Activated CD4-positive, alpha-beta T cell treated with anti-CD3 and anti-CD28 coated beads, Interleukin-2, amount 10 ng/mL, durations not matched to agents 24 days and 14 days (primary cell): ENCODE measurements at places on chromosomes 11 and 22. TPM values are rescaled to one million over a fixed set of nuclear protein-coding genes. Genes with fewer than 3 reads are reported as not detected.

TYMP gene
- 62.1 and 63.0 TPM in 2 replicates for total RNA-seq

OR4C13 gene
- not detected in 2 replicates for total RNA-seq

ANKRD42 gene
- 4.0 and 4.1 TPM in 2 replicates for total RNA-seq

FAM76B gene
- 39.1 and 43.0 TPM in 2 replicates for total RNA-seq

TENM4 gene
- total RNA-seq, result not detected in 2 replicates

ASPHD2 gene
- total RNA-seq, result 19.4 and 20.7 TPM in 2 replicates

SAA4 gene
- not detected in 2 replicates for total RNA-seq

TRMT112 gene
- total RNA-seq, result 319 and 320 TPM in 2 replicates

OR8D1 gene
- total RNA-seq, result not detected in 2 replicates

NR1H3 gene
- total RNA-seq, result 7.6 and 15.4 TPM in 2 replicates

LUZP2 gene
- not detected in 2 replicates for total RNA-seq

MRGPRX4 gene
- total RNA-seq, result not detected in 2 replicates

LMNTD2 gene
- total RNA-seq, result 0.47 and 1.1 TPM in 2 replicates

KRTAP5-1 gene
- not detected in 2 replicates for total RNA-seq

APOBEC3G gene
- total RNA-seq, result 47.2 and 48.5 TPM in 2 replicates

OR2AG2 gene
- total RNA-seq, result 0.62 and 0.70 TPM in 2 replicates

DNA sequence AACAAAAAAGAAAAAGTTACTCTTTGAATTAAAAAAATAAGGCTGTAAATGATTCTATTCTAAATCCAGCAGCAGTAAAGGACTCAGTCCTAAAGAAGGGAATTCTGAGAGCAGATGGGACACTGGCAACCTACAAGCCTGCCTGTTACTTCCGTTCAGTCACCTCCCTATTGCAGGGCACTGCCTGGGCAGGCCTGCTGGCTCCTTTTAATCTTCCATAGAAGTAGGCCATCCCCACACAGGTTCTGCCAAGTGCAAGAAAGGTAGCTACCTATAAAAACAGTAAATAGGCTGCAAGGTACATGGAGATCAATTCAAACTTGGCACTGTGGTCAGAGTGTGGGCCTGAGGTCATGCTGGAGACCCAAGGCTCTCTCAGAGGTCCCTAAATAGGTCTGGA, 136.4 kb downstream of the TRIM44 start:
- DNase-seq, result no peak

DNA sequence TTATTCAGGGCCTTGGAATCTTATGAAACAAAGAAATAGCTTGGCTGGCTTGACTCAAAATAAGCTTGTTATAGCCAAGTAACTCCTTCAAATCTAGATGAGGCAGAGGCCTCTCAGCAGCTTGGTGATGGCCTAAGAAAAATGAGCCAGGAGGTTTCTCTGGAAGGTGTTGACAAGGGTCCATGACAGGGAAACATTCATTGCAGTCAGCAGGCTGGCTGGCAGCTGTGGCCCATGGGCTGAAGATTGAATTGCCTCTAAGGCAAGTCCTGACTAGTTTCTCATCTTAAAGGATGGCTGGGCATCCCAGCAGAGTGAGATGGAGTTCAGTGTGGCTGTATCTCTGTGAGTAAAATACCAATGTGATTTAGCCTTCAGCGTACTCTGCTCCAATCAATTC, 441.0 kb downstream of the NELL1 start:
- DNase-seq, result no peak

DNA sequence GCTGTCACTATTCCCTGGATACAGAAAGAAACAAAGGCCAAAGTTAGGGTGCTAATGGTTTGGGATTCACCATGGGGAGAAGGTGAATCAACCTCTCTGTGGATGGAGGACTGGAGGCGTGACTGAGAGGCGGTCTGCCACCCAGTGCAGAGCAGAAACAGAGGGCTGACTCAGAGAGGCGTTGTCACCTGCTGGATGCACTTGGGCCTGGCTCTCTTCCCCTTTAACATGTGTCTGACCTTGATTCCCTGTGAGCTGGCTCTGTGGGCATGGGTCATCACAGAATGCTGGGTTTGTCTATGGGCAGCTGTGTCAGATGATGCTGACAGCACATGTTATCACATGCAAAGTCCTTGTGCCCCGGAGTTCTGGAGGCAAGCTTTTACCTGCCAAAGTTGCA, 75.9 kb downstream of the LDLRAD3 start:
- DNase-seq, result no peak

GRCh38 chr11:911890-912219, 1.2 kb upstream of the CHID1 start:
- no peak for DNase-seq

DNA sequence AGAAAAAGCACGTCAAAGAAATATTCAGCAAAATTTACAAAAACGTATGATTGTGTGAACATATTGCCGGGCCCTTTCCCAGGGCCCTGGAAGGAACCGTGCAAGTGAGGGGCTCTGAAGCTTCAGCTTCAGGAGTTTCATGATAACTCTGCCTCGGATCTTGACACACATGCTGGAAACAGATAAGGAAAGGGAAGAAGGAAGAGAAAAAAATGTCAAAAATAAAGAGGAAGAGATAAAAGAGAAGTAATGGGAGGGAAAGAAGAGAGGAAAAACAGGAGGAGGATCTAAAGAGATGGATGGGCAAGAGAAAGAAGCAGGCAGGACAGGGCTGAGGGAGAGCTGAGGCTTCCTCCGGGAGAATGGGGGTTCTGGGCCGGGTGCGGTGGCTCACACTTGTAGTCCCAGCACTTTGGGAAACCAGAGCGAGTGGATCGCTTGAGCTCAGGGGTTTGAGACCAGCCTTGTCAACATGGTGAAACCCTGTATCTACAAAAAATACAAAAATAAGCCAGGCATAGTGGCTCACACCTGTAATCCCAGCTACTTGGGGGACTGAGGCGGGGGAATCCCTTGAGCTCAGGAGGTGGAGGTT, 2.7 kb upstream of the TMPRSS4 start:
- DNase-seq, result no peak

DNA sequence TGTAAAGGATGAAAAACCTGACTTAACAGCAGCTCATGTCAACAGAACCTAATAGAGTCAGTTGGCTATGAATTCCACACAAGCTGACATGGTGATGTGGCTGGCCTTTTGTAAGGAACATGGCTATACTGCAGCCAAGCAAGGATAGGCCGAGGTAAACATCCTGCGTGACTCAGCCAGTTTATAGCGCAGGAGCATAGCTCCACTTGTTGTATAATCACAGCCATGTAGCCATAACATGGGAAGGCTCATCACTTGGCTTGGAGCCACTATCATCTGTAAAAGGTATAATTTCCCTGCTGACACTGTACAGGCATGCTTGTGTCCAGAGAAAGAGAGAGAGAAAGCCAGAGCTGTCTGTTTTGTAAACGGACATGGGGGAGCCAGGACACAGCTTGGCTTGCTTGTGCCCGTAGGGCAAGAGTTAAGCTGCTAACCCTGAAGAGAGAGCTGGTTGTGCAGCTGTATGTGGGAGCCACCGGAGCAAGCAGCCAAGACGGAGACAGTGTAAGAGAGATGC, 104.4 kb upstream of the PLET1 start:
- no peak for DNase-seq

DNA sequence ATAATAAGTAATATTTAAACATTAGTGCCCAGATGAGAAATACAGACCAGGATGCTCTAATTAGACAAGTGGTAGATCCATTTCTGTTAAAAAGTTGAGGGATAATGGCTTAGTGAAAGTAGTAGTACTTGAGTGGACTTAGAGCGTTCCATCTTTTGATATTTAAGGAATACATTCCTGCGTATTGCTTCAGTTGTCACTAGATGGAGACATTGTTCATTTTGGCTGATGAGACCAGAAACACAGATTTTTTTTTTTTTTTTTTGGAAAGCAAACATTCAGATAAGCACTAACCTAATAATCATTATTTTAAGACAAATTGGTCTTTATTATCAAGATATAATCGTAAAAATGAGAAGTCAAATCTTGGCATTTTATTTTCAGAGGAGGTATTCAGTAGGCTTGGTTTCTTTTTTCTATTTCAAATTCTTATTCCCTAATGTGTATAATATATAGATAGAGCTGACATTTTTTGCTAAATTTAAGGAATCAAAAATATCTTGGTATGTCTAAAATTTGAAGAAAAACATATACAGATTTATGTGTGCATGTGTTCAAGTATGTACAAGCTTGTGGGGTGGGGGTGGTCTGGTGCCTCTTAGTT, 92.9 kb downstream of the DYNC2H1 start:
- DNase-seq, result no peak

GRCh38 chr11:68135161-68135560, 14.0 kb upstream of the CHKA start:
- DNase-seq, result no peak

GRCh38 chr11:75725547-75726320, 8.1 kb downstream of the MOGAT2 start:
- DNase-seq, result no peak

- DNase-seq, result no peak
Observed at GRCh38 chr22:38406617-38407016, 48.4 kb downstream of the KCNJ4 start.

DNA sequence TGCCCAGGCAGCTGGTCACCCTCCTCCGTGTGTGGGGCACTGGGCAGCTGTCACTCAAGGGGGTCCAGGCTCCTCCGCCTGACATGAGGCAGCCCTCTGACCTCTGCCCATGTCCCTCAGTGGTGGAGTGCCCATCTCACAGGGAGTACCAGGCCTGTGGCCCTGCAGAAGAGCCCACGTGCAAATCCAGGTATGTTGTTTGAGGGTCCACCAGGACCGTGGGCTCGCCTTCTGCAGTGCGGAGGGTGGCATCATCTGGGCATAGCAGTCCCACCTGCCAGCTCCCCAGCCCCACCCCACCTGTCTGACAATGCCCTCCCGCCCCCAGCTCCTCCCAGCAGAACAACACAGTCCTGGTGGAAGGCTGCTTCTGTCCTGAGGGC, 30.5 kb downstream of the MUC2 start:
- no peak for DNase-seq

DNA sequence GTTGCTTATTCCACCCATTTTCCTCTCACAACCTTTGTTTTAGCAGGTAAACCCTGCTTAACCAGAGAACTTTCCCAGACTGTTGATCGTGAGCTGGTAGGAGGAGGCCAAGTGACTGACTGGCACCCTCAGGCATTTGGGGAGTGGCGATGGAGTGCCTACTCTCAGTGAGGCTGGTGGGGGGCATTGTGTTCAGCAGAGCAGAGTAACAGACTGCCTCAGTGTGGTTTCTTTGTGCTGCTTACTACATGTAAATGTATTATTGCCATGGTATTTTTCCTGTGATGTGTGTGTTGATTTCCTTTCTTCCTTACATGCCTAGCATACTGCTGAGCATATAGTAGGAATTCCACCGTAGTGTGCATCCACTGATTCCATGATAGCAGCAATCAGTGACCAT, 2.6 kb downstream of the MARK2 start:
- no peak for DNase-seq

- no peak for DNase-seq
Observed at GRCh38 chr11:4496557-4497248, 14.3 kb downstream of the OR52K1 start.

- peak; percentile 73 for DNase-seq
Observed at GRCh38 chr11:66071381-66071801, 1.3 kb downstream of the PACS1 start.

- no peak for DNase-seq
Observed at GRCh38 chr11:75554258-75555022, 7.6 kb upstream of the SERPINH1 start.

DNA sequence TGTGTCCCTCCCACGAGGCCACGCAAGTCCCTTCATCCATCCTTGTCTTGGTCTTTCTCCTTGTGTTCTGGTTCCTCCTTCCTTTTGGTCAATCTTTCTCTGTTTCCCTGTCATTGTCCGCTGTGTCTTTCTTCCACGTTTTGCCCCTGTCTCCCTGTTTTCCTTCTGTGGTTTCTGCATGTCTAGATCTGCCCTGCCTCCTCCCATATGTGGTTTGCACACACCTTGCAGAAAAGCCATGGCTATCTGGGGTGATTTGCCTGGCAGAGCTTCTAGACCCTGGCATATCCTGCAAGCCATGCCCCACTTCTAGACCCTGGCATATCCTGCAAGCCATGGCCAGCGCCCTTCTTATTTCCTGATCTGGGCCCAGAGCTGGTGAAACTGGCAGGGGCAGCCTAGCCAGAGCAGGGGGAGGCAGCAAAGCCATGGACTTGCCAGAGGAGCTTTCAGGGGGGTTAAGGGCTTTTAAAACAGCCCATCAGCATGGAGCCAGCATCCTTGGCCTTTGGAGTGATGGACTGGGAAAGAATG, 131.6 kb upstream of the NECTIN1 start:
- no peak for DNase-seq

- DNase-seq, result no peak
Observed at GRCh38 chr11:11980200-11980599, 28.2 kb downstream of the DKK3 start.

GRCh38 chr22:49934160-49934890, 15.9 kb downstream of the CRELD2 start:
- DNase-seq, result peak; percentile 78

DNA sequence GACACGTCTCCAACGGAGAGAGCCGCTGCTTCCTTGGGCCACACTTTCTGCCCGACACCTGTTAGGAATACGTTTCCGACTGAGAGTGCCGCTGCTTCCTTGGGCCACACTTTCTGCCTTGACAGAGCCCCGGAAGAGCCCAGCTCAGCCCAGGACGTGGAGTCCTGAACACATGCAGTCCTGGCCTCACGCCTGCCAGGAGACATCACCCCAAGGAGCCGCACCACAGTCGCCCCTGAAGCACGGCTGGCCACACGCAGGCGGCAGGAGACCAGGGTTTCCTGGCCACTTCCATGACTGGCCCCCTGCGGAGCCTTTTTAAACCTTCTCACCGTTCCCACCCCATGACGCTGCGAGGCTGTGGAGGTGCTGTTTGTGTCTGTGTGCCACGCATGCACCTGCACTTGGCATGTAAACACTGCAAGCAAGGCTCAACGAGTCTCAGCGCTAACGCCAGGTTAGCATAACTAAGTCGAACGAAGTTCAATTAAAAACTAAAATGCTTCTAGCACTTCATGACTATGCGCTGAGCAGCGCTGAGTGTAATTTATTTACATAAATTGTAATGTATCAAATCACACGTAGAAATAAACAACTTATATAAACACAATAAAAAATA, 8.8 kb downstream of the TOLLIP start:
- DNase-seq, result no peak

DNA sequence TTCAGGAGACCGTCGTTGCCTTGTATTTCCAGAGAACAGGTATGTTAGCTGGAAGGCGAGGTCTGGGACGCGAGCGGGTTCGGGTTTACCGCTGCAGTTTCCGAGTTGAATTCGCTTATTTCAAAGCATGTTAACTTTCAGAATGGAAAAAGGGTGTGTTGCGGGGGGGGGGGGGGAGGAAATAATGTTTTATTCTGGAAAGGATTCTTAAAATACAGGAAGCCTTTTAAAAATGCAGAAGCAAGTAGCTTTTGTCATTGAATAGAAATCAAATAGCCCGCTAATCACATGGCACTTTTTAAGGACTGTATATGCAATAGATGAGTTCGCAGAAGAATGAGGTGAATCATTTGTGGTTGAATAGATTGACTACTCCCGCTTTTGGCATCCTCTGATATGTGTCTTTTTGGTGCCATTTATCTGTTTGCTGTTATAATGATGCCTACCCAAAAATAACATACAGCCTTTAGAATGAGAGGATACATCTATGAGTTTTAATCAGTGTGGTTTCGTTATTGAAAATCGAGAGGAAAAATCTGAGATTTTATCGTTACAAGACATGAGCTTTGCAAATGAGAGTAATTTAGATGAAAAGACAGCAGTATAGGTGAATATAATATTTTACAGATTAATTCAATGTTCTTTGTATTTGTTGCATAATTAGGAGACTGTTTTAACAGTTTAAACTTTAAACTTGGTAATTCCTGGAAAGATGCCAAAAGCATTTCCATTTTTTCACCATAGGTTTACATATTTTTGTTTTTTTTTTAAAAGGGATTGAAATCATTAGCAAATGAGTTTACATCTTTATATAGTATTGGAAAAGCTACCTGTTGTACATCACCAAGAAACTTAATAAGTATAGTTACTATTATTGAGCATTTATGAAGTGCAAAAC, 1.7 kb downstream of the PDE3B start:
- peak; percentile 67 for DNase-seq

GRCh38 chr22:40215266-40215665, 37.5 kb downstream of the TNRC6B start:
- DNase-seq, result no peak
